ENCODE measurements at places on chromosomes 3 and 15.

DNA sequence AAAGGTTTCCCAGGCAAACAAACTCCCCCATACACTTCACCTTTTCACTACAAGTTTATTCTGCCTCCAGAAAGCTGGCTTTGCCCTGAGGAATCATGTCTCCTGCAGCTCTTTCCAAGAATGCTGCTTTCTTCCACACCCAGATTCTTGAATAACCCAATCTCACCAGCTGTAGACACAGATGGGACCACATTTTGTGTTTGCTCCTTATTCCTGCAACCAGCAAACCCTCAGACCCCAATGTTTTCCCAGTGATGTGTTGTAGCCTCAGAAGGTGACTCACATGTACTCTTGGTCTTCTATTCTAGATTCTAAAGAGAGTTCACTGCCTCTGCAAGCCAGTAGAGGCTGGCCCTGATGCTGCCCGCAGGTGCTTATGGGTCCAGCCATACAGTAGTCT lies 23.6 kb upstream of the TRIM59 start:
- DNase-seq, result no peak

DNA sequence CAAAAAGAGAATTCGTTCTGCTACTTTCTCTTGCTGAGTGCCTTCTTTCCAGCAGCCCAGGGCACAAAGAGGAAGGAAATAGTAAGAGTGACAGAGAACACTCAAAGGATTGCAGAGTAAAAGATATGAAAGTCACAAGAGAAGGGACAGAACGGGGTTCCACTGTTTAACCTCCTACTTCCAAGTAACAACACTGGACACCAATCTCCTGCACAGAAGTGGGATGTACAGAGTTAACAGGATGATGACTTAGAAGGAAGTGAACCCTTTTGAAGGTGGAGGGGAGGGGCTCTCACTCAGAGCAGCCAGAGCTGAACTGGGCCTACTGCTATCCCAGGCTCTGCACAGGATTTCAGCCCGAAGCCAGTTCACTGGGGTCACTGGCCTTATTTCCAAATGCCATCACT lies 130.1 kb upstream of the PRICKLE2 start:
- peak; percentile 17 for DNase-seq

DNA sequence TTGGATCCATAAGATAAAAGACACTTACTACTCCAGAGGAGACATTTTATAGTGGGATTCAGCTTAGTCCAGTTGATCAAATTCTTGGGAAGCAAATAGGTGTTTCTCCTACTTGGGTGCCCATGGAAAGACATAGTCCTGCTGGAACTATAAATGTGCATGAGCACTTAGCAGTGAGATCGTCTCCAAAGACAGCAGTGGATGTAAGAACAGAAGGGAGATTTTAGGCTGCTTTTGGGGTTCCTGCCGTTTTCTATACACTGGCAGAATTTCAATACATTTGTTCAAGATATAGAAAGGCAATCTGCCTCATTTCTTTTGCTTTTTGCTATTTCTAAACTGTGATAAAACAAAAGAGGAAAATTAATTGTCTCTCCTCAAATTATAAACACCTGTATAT lies 234.0 kb downstream of the ADAMTSL3 start:
- DNase-seq, result no peak

- DNase-seq, result no peak
Observed at GRCh38 chr15:45476410-45476809, 46.1 kb downstream of the SLC30A4 start.

DNA sequence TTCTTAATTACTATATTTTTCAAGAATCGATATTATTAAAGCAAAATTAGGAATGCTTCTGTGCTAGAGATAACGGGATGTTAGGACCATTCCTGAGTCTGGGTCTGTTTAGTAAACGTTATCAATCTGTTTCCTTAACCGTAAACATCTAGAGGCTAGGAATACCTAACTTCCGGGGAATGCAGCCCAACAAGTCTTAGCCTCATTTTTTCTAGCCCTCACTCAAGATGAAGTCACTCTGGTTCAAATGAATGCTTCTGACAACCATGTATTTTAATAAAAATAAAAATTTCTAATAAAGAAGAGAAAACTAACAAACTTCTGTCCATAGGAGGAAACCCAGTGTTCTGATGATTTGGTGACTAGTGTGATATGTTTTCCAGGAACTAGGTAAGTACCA lies 11.1 kb upstream of the SELENOK start:
- DNase-seq, result no peak

GRCh38 chr3:59802045-59802444 lies 752.2 kb upstream of the CFAP20DC start:
- no peak for DNase-seq

GRCh38 chr3:171000281-171000680 lies 26.2 kb downstream of the SLC2A2 start:
- DNase-seq, result no peak

DNA sequence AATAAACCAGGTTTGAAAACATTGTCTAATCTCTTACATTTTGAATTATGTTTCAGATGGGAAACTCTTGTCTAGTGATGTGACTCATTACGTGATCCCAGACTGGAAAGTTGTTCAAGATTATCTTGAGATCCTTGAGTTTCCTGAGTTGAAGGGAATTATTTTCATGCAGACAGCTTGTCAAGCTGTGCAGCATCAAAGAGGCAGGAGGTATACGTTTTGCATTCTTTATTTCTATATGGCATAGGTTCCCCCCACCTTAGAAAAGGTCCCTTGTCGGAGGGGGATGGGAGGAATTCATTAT lies 1.5 kb downstream of the DIS3L start:
- no peak for DNase-seq

- DNase-seq, result no peak
Observed at GRCh38 chr3:144142151-144142840, 170.7 kb downstream of the DIPK2A start.

- DNase-seq, result no peak
Observed at GRCh38 chr3:57126244-57126643, 38.9 kb downstream of the IL17RD start.

DNA sequence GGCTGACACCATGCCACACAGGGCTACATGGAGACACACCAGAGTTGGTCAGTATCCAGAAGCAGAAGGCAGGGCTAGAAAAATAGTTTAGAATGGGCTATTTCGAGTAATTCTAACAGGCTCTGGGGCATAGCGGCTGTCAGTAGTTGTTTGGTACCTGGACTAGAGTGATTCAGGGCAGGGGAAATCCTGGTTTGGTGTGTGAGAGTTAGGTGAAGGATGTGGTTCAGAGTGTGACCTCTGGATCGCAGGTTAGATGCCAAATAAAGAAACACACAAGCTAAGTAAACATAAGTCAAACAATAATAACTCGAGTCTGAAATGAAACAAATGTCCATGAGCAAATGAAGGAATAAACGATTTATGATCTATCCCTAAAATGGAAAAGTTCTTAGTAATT lies 31.5 kb downstream of the CNTN3 start:
- no peak for DNase-seq

GRCh38 chr3:110758208-110758607 lies 313.4 kb upstream of the NECTIN3 start:
- no peak for DNase-seq

- DNase-seq, result no peak
Observed at GRCh38 chr3:80649170-80649569, 881.4 kb upstream of the ROBO1 start.

- no peak for DNase-seq
Observed at GRCh38 chr3:111695636-111696117, 100.5 kb upstream of the ZBED2 start.

- peak; percentile 27 for DNase-seq
Observed at GRCh38 chr3:122577409-122578031, at the start of gene PARP15. Gene PARP15, plus strand, starts transcription at chr3:122577650. Its CDS starts 18 bp downstream, at chr3:122577668.

- no peak for DNase-seq
Observed at GRCh38 chr3:64225695-64226499, 631 bp upstream of the PRICKLE2 start.

DNA sequence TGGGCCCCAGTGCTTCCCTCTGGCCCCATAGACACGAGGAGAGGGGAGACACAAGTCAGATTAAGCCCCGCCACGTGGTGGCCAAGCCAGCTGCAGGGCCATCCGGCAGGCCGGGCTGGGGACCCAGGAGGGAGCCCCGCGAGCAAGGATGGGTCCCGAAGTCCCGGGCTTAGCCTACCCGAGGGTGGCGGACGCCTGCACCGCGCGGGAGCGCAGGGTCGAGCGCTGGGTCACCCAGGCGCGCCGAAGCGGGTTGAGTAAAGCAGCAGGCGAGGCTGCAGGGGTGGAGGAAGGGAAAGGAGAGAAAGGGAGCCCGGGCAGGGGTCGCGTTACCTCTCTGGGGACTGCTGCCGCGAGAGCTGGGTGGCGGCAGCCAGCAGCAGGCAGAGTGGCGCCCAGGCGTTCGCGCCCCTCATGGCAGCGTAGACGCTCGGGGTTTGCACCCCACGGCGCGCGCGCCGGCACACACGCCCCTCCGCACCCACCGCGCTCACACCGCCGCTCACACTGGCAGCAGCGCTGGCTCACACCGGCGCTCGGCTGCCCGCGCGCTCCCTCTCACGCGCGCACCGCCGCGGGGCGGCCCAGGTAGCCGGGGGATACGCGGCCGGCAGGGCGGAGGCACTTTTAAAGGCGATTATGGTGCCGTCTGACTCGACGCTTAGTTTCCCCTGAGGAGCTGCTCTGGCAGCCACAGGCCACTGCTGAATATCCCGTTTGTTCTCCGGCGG lies at the start of gene PCOLCE2:
Gene PCOLCE2, minus strand, starts transcription at position 603 of the 731 bp plus-strand sequence. Its CDS starts 187 bp downstream, at position 416.
- no peak for DNase-seq

DNA sequence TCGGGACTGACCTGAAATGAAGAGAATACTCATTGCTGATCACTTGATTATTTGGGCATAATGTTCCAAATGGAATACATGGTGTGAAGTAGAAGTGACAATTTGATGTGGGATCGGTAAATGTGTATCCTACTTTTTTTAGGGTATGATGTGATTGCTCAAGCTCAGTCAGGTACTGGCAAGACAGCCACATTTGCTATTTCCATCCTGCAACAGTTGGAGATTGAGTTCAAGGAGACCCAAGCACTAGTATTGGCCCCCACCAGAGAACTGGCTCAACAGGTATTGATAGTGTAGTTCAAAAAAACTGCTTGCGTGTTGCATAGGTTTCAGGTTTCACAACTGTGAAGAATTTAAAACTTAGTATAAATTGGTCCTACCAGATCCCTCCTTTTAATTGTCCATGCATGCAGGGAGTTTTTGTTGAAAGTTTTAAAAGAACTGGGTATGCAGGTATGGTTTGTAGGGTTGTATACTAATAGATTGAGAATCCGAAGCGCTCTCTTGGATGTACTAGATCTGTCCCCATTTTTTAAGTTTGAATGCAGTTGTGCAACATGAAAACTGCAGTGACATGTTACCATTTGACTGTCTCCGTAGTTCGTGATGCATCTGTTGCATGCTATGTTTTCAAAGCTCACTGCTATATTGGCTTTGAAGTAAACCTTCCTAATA lies 1.6 kb downstream of the EIF4A2 start:
- DNase-seq, result no peak

GRCh38 chr15:81060907-81061306 lies 60.2 kb downstream of the TLNRD1 start:
- DNase-seq, result no peak

- no peak for DNase-seq
Observed at GRCh38 chr3:13173186-13173585, 100.0 kb upstream of the IQSEC1 start.

DNA sequence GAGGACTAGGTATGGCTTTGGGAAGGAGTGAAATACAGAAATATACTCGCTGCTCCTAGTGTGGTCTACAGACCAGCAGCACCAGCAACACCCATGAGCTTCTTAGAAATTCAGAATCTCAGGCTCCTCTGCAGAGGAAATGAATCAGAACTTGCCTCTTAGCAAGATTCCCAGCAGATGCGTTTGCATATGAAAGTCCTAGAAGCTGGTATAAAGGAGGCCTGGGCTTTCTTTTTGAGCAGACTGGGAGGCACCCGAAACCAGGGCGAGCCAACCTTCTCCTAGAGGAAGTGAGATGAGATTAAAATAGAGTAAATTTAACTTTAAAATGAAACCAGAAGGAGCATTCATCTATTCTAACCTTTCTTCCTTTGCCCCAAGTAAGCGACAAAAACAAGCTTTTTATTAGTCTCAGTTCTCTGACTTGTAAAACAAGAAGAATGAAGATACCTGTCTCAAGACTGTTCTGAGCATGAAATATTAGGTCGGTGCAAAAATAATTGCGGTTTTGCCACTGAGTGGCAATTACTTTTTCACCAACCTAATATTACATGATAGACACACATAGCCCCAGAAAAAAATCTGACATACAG lies 140.0 kb downstream of the PDZRN3 start:
- no peak for DNase-seq

DNA sequence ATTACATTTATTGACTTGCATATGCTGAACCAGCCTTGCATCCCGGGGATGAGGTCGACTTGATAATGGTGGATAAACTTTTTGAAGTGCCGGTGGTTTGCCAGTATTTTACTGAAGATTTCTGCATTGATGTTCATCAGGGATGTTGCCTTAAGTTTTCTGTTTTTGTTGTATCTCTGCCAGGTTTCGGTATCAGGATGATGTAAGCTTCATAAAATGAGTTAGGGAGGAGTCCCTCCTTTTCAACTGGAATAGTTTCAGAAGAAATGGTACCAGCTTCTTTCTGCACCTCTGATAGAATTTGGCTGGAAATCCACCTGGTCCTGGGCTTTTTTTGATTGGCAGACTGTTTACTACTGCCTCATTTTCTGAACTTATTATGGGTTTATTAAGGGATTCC lies 250.8 kb downstream of the TBC1D5 start:
- no peak for DNase-seq

DNA sequence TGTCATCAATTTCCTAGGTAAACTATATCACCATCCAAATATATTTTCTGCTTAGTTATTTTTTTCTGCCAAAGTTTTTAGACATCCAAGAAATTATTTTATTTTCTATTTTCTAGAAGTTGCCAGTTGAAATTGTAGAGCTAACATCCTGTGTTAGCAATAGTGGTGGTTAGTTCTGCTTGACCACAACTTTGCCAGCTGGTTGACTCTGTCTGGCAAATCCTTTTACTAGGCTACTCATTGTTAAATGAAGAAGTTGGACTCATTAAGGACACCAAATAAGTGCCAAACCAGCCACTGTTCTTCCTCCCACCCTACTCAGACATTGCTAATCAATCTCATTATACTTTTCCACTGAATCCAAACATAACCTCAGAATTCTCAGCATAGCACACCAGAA lies 15.4 kb upstream of the CRBN start:
- DNase-seq, result no peak

GRCh38 chr3:26381411-26381810 lies 241.2 kb upstream of the LRRC3B start:
- no peak for DNase-seq

GRCh38 chr3:99485286-99485685 lies 153.1 kb upstream of the COL8A1 start:
- no peak for DNase-seq

- DNase-seq, result peak; percentile 40
Observed at GRCh38 chr15:48975472-48976419, 12.0 kb upstream of the SHC4 start.

- no peak for DNase-seq
Observed at GRCh38 chr3:184344579-184345316, 7.3 kb downstream of the FAM131A start.

DNA sequence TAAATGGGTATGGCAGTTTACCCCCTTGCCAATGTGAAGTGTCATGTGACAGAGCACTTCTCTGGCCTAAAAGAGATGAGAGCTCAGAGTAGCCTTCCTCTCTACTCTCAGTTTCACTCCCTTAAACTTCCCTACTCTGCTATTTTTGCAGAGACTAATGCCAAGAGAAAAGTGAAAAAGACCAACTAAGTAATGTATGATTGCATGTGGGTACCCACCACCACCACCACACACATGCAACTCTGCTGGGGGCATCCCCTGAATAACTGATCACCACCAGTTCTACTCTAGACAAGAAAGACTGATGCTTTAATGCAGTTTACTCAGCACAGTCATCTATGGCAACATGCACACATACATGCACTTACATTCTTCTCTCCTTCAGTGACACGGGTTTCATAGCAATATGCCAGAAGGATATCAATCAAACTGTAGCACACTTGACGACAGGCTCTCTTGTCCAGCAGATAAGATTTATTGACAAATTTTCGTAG lies 31.3 kb downstream of the SHQ1 start:
- DNase-seq, result no peak
